DMS53 (cell line): ENCODE measurements at places on chromosomes 5 and 9.

DNA sequence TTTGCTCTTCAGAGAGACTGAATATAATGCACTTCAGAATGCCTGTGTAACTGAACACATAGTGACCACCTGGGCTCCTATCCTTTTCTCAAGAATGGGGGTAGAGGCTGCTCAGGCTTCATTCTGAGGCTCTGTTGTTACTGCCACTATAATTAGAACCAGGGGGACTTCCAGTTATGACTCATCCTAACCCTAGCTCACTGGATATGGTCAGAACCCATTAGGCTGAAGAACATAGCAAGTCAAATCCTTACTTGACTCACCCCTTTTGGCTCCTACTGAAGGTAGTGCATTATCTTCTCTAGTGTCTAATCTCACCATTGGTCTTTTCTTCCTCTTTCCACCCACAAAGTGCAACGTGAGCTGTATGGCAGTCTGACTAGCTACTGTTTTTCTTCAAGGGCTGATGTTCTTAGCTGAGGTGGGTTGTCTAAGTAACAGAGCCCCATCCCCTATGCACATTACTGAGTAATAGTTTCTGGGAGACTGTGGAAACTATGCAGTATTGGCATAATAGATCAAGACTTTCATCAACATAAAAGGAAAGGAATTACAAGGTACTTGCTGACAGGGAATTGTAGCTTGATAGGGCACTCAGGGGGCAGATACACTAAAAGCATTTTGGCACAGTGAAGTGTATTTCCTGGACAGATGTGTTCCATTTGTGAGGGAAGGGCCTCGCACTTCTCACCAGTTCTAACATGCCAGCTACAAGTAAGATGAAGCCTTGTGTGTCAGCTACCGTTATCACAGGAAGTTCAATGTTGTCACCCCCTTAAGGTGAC, 431.0 kb upstream of the MEF2C start:
- DNase-seq, result peak; percentile 69

GRCh38 chr9:36665921-36666431, 93.3 kb downstream of the MELK start:
- DNase-seq, result no peak

DNA sequence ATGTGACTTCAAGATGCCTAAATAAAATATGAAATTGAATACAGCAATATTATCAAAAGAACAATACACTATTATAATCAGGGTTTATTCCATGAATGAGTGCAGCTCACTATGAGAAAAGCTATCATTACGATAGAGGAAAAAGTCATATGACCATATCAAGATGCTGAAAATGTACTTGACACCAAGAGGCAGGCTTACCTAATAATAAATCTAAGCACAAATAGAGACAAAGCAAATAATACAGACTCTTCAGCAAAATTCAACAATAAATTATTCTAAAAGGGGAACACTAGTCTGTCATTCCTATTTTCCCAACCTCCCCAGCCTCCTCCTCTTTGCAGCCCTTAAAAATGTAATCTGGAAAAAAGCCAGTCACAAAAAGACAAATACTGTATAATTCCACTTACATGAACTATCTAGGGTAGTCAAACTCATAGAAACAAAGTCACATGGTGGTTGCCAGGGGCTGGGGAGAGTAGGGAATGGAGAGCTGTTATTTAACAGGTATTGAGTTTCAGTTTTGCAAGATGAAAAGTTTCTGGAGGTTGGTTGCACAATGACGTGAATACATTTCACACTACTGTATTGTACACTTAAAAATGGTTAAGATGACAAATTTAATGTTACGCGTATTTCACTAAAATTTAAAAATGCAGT, 148.4 kb downstream of the NFIB start:
- peak; percentile 11 for DNase-seq

- DNase-seq, result no peak
These were observed 16.8 kb downstream of the NR3C1 start for GRCh38 chr5:143386725-143387124.

DNA sequence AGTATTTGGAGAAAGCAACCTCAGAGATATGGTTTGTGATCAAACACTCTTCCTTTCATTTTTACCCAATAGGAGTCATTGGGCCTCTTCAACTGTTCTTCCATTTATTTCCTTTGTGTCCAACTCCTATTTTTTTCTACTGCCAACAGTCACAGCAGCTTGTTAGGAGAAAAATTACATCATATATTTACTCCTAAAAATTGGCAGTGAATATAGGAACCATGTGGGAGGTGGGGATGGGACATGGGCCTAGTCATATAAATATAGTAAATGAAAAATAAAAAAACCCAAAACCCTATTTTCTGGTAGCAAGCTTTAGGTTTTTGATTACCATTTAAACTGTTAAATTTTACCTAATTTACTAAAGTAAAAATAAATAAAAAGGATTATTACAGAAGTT, 134.9 kb upstream of the MPDZ start:
- DNase-seq, result no peak

GRCh38 chr5:93209476-93209875, 371.5 kb downstream of the NR2F1-AS1 start:
- no peak for DNase-seq

DNA sequence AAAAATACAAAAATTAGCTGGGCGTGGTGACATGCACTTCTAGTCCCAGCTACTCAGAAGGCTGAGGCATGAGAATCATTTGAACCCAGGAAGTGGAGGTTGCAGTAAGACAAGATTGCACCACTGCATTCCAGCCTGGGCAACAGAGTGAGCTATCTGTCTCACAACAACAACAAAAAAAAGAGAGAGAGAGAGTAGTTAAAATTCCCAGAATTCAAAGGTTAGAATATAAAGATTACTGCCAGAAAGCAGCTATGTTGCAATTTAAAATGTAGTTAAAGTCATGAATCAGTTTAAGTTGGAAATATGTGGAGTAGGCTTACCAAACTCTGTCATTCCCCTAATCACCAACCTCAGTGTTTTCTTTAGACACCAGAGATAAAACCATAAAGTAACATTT, 58.7 kb upstream of the SUSD1 start:
- no peak for DNase-seq

- DNase-seq, result no peak
These were observed 375.1 kb downstream of the MED10 start for GRCh38 chr5:6003040-6003825.

GRCh38 chr5:83368319-83368718, 103.2 kb upstream of the VCAN start:
- DNase-seq, result no peak

DNA sequence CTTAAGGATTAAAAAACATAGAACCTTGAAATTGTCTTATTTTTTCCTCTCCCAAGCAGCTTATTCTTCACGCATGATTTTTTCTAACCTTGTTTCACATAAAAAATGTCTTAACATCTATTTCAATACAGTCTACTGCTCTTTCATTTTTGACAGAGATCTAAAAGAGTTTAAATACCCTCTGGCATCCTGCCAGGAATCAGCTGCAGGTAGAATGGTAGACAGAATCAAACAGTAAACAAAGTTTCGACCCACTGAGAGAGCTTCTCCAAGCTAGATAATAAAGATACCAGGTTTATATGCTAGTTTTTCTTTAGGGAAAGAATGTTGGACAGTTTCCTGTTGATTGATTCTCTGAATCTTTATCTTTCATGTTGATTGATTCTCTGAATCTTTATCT, 555.8 kb upstream of the CDH9 start:
- peak; percentile 29 for DNase-seq

DNA sequence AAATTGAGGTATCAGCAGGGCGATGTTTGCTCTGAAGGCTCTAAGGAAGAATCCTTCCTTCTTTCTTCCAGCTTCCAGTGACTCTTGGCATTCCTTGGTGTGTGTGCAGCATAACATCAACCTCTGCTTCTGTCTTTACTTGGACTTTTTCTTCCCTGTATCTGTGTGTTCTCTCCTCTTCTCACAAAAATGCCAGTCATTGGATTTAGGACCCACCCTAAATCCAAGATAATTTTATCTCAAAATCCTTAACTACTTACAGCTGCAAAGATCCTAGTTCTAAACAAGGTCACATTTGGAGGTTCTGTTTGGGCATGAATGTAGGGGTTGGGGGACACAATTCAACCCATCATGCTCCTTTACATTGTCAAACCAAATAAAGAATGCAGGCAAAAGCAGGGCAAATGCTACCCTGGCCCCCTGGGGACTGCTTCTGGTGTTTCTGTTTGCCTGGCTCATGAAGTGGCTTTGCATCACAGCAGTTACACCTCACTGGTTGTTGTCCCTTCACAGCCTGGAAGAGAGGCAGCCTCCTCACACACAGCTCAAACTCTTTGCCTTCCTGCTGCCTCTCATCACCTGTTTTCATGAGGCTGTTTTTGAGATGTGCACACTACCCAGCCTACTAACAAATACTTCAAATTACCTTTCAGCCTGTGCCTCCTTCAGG, 64.8 kb upstream of the PLCXD3 start:
- DNase-seq, result no peak

GRCh38 chr5:154850255-154851062, at the start of gene FAXDC2:
FAXDC2 (minus strand) TSS chr5:154850603; CDS start chr5:154838178, 12,425 bp downstream.
- no peak for DNase-seq

- DNase-seq, result peak; percentile 36
These were observed 74.7 kb upstream of the ELL2 start for GRCh38 chr5:96036301-96036700.

DNA sequence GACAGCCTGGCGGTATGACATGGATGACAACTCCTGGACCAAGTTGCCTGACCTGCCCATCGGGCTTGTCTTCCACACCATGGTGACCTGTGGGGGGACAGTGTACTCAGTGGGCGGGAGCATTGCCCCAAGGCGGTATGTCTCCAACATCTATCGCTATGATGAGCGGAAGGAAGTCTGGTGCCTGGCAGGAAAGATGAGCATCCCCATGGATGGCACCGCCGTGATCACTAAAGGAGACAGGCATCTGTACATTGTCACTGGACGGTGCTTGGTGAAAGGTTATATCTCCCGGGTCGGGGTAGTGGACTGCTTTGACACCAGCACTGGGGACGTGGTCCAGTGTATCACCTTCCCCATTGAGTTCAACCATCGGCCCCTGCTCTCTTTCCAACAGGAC, 1.3 kb downstream of the CCIN start:
- DNase-seq, result no peak

GRCh38 chr5:122701640-122702523, 73.0 kb upstream of the SNX2 start:
- DNase-seq, result no peak

DNA sequence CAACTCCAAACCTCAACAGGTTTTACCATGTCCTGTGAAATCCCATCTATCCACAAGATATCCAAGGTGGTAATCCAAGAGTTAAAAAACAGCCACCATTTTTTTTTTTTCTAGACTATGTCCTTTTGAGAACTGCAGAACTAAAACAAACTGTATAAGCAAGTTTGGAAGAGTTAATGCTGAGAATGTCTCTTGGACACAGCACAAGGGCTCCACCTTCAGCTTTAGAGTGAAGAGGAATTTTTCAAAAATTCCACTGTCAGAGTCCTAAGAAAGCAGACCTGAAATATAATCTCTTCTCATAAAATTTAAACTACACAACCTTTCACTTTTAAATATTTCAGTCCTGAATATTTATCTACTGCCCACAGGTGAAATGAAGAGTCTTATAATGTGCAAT, 167.8 kb upstream of the CCNG1 start:
- DNase-seq, result peak; percentile 57

GRCh38 chr9:116313638-116314037, 160.0 kb downstream of the PAPPA start:
- no peak for DNase-seq

DNA sequence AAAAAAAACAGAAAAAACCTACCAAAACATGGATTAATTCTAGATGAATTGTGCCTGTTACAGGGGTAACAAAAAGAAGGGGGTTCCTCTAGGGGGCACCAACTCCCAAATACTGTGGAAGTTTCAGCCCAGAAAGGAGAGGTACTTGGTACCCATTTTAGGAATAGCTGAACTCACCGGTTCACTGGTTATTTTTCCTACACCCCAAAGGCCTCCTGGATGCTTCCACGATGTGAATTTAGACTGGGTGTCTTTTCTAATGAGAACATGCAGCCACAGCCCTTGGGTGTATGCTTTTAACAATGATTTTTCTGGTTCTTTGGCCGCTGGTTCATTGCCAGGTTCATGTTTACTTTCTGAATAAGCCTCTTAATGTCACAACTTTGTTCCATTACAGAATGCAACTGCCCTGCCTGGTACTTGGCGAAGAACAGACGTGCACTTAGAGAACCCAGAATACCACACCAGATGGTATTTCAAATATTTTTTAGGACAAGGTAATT, 46.7 kb downstream of the GARNL3 start:
- DNase-seq, result peak; percentile 74

- no peak for DNase-seq
These were observed 49.7 kb downstream of the TIMD4 start for GRCh38 chr5:156913355-156913718.

- no peak for DNase-seq
These were observed 10.7 kb downstream of the OGN start for GRCh38 chr9:92393686-92394085.

GRCh38 chr5:513216-514100, 10.8 kb downstream of the SLC9A3 start:
- no peak for DNase-seq

GRCh38 chr5:53508125-53508524, 27.7 kb downstream of the FST start:
- DNase-seq, result no peak

- DNase-seq, result peak; percentile 68
These were observed 7.4 kb downstream of the EEIG1 start for GRCh38 chr9:127973169-127974000.

DNA sequence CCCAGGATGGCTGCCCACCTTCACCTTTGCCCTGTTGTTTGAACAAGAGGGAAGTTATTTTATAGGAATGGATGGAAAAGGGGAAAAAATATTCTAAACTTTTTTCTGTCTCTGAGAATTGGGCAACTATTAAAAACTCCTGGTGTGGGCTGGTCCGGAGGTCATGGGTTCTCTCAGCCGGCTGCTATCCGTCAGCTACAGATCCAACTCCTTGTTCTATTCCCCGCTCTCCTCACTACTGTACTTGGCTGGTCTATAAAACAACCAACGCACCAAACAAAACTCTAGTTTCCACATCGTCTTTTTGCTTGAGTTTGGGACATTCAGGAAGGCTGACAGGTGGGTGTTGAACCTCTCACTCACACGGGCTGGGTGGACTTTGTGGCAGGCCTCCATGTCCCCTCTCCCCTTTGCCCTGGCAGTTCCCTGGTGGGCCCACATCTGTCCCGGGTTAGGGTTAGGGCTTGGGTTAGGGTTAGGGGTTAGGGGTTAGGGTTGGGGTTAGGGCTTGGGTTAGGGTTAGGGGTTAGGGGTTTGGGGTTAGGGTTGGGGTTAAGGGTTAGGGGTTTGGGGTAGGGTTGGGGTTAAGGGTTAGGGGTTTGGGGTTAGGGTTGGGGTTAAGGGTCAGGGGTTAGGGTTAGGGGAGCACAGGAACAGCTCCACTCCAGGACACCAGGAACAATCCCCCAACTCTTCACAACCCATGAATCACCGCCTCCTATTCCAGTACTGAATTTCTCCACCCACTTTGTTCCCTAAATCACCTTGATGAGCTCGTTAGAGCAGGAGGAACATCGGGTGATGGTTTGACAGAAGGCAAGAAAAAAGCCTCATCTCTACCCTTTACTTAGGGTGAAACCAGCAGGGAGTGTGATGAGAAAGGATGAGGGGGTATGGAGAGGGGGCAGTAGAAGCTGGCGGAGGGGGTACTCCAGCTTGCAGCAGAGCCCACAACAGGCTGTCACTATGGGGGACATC, 302.1 kb upstream of the IRX4 start:
- no peak for DNase-seq
